ENCODE measurements at places on chromosomes 2 and 18. TPM values are rescaled to one million over a fixed set of nuclear protein-coding genes. Genes with fewer than 3 reads are reported as not detected.

Gene KRTCAP3
- not detected for total RNA-seq

Gene SULT1C4
- 0.32 TPM for total RNA-seq

Gene SPDYA
- total RNA-seq: 1.3 TPM

Gene POTEI
- under 0.01 TPM for total RNA-seq

Gene KCNJ3
- total RNA-seq: not detected

Gene SKOR2
- total RNA-seq: not detected

Gene LYPD1
- total RNA-seq: 34.5 TPM

Gene RAD51AP2
- total RNA-seq: under 0.01 TPM

Gene LYG2
- not detected for total RNA-seq
